NK-92 treated with Interleukin-12 subunit alpha and Interleukin-12 subunit beta, amount 100 ng/mL, for 24 hours (cell line): ENCODE measurements at places on chromosomes 4 and X.

- no peak for DNase-seq
These were observed 15.4 kb upstream of the MMRN1 start for GRCh38 chr4:89879215-89879614.

- no peak for DNase-seq
These were observed 226.2 kb downstream of the PALLD start for GRCh38 chr4:168723020-168723419.

GRCh38 chr4:12679217-12679616 is 804.9 kb downstream of the RAB28 start:
- DNase-seq, result no peak

DNA sequence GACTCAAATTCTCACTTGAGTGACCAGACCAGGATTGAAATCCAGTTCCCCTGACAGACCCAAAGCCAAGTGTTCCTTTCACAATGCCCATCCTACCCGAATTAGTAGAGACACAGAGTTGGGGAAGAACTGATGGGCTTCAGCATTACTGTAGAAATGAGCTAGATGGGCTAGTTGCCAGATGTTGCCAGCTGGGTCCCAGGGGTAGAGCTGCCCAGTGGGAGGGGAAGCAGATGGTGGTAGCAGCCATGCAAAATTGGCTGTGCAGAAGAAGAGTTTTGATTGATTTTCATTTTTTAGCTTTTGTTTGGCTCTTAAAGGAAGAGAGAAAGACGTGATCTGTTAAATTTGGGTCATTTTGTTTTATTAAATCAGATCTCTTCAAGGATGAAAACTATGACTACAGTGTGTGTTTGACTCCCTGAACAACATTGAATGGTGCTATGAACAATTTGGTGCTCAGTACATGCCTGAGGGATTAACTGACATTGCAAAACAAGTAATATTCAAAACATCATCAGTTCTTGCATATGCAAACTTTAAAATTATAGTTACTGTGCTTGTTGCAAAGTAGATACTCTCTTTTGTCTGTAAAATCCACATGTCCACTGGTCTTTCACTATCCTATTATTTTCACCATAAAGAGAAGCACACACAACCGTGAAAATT is 86.0 kb downstream of the PARM1 start:
- no peak for DNase-seq

DNA sequence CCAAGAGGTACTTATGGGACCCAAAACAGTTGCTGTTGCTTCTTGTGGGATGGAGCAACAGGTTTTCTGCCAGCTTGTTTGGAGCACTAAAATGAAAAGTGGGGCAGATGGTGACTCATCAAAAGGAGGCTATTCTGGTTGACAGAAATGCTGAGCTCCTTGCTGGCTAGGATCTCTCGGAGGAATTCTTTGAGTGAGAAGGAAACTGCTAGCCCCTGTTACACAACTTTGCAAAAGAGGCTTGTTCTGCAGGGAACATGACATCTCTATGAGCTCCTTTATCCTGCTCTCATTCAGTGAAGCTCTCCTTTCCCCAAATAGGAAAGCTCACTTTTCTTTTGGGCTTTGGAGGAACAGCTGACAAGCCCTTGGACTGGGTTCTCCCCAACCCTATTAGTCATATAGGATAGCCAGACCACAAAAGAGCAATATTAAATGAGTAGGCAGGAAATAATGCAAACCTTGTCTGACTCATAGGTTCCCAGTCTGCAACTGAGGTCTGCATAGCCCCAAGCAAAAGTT is 108.3 kb downstream of the CDS1 start:
- DNase-seq, result no peak

DNA sequence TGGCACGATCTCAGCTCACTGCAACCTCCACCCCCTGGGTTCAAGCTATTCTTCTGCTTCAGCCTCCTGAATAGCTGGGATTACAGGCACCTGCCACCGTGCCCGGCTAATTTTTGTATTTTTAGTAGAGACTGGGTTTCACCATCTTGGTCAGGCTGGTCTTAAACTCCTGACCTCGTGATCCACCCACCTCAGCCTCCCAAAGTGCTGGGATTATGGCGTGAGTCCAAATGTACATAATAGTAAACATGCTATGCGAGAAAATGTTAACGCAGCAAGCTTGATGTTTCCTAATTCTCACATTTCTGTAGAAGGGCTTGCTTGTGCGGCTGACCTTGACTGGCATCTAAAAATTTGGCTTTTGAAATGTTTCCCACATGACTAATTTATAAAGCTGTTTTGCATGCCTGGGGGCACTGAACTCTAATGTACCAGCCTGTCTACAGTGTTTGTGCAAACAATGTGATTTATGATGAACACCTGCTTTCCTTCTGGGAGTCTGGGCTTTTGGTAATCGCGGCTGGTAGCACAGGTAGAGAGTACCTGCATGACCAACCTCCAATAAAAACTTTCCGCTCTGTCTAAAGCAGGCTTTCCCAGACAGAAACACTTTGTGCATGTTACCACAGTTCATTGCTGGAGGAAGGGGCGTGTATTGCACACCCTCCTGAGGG is 216.8 kb downstream of the IL15 start:
- DNase-seq, result no peak

DNA sequence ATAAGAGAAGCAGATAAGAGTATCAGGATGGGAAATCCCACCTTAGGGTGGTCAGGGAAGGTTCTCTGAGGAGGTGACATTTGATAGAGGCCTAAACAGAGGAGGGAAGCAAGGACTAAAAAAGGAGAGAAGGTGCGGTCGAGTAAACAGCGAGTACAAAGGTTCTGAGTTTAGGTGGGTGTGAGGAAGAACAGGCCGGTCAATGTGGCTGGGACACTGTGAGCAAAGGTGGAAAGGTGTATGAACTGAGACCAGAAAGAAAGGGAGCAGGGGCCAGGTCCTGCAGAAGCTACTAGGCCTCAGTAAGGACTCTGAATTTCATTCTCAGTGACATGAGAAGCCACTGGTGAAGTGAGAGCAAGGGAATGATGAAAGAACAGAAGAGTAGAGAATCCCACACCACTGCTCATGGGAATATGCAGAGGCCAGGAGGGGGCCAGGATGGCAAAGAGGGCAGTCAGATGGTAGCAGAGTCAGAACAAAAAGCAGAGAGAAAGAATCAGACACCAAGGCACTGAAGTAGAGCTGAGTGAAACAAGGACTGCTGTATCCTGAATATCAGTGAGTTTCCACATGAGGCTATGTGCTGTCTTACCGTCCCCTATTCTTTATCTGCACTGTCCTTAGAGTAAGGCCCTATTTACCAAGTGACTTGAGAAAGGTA is 18.0 kb downstream of the PRSS48 start:
- DNase-seq, result no peak

DNA sequence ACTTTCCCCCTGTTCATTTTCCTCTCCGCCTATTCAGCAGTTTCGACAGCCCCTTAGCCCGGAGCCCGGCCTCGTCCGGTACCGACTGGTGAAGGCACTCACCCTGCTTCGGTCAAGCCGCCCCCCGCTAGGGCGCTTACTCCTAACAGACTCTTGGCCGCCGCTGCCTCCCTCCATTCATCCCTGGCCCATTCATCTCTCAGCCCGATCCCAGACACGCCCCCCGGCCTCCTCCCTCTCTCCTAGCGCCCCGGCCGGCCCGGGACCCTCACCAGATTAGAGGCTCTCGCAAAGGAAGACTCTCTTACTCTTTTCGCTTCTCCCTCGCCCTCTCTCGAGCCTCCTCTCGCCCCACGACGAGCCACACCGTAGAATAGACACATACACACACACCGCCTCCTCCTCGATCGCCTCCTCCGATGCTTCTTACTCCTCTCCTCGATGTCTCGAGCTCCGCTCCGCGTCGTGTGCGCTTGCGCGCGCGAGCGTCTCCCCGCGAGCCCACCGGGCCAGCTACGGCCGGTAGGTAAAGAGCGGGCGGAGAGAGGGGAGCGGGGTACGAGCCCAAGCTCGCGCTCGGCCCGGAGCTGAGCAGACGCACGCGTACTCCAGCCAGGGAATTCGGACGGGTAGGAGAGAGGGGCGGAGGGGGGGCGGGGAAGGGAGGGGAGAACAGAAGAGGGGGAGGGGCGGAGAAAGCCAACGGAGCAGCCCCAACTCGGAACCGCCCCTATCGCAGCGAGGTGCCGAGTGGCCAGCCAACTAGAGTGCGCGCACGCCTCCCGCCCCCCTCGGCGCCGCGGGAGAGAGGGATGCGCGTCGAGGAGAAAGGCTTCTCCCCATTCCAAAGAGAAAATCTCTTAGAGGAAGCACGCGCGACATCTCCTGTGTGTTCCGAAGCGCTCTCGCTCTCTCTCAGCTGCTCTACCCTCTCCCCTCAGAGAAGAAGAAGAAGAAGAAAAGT is at the start of gene WNK3:
TSS of gene WNK3 (minus strand) at position 633 of the 964 bp plus-strand sequence.
- DNase-seq, result no peak

- no peak for DNase-seq
These were observed 151.3 kb upstream of the TTC29 start for GRCh38 chr4:147096667-147097604.

GRCh38 chrX:43016021-43016420 is 238.1 kb upstream of the PPP1R2C start:
- DNase-seq, result no peak

DNA sequence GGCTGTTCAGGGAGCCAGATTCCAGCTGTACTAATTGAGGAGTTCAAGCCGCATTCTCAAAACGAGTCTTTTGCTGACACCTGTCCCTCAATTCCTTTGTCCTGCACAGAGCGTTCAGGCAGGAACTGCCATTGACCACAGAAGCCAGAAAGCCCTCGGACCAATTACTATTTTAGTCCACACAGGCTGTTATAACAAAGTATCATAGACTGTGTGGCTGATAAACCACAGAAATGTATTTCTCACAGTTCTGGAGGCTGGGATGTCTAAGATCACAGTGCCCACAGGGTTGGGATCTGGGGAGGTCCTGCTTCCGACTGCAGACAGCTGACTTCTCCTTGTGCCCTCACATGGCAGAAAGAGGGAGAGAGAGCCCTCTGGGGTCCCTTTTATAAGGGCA is 119.8 kb upstream of the ATP6AP2 start:
- DNase-seq, result no peak

DNA sequence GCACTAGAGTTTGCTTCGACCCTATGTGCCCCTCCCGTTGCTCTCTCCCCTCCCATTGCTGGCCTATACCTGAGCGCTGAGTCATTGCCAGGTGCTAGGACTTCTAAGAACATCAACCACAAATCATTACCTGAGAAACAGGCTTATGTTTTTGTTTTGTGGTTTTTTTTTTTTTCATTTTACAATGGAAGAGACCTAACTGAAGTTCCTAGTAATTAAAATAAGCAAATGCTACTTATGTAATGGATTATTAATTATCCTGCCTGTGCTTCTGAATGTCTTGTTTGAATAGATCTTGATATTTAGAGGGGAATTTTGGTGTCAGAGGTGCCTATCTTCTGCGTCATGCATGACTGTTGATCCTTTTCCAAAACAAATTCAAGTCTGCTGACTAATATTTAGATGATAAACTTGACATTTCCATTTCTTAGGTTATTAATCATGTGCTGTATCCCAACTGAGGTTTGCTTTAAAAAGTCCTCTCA is 275.4 kb upstream of the CPEB2 start:
- DNase-seq, result no peak
